Thyroid gland (tissue), 4 donors: ENCODE measurements at places on chromosomes 6 and 20. TPM values are rescaled to one million over a fixed set of nuclear protein-coding genes. Genes with fewer than 3 reads are reported as not detected.

CD40 gene
- 15.6 TPM for total RNA-seq

FAM210B gene
- total RNA-seq: 41.5 TPM

KCNQ2 gene
- total RNA-seq: not detected

PTGIS gene
- 4.4 TPM for total RNA-seq

GRCh38 chr6:134882426-134883038, 67.4 kb downstream of the ALDH8A1 start:
- no peak overlapping the region for H3K4me3 ChIP-seq
- H3K27me3 ChIP-seq: no peaks in the 10 kb centered on the region
- no peaks in the 10 kb centered on the region for H3K4me1 ChIP-seq
- no peaks in the 10 kb centered on the region for H3K36me3 ChIP-seq
- H3K27ac ChIP-seq: no peak overlapping the region

- DNase-seq: no peak
- H3K27ac ChIP-seq: no peak overlapping the region
- no peaks in the 10 kb centered on the region for H3K27me3 ChIP-seq
Observed at GRCh38 chr6:8672882-8673281, 237.5 kb upstream of the SLC35B3 start.

DNA sequence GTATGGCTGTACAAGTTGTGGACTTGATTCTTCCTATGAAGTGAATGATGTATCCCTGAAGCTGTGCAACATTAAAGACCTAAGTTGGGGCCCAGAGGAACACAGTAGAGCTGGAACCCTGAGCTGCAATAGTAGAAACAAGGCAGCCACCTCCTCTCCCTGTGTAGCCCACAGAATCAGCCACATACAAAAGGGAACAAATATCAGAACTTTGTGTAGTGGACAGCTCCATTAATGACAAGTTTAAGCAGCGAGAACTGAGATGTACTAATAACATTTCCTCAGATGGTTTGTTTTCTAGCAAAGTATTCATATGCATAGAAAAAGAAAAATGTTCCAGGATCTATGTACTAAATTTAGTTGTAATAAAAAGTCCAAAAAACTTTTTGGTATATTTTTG, 19.2 kb downstream of the PHACTR1 start:
- H3K27ac ChIP-seq: no peak overlapping the region
- no peak for DNase-seq
- no peaks in the 10 kb centered on the region for H3K36me3 ChIP-seq

GRCh38 chr20:6558341-6558740, 209.1 kb upstream of the BMP2 start:
- H3K36me3 ChIP-seq: no peaks in the 10 kb centered on the region
- H3K4me3 ChIP-seq: no peak overlapping the region
- no peak overlapping the region for H3K27ac ChIP-seq
- no peak for DNase-seq

DNA sequence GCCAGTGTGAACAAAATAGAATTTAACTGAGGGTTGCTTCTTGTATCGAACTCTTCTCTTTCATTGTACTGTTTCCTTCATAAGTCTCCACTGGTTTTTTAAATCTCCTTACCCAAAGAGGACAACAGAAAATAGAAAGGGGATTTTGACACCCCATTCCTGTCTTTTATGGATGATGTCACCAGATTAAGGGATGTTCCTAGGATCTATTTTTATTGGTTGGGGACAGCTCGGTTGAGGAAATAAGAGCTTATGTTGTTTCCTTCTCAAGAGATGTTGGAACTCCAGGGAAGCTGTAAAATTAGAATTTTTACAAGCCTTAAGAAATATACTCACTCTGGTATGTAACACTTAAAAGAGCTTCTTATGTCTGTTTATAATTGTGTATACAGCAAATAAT, 171.5 kb downstream of the PHF3 start:
- no peak overlapping the region for H3K4me3 ChIP-seq
- no peaks in the 10 kb centered on the region for H3K27me3 ChIP-seq
- no peak for DNase-seq
- H3K36me3 ChIP-seq: no peaks in the 10 kb centered on the region
- no peak overlapping the region for H3K27ac ChIP-seq

- no peaks in the 10 kb centered on the region for H3K4me1 ChIP-seq
- no peaks in the 10 kb centered on the region for H3K27me3 ChIP-seq
- no peak overlapping the region for H3K27ac ChIP-seq
- no peak overlapping the region for H3K4me3 ChIP-seq
Observed at GRCh38 chr6:30047220-30047619, 13.8 kb upstream of the POLR1H start.

TMEM30A gene
- 82.0 TPM for total RNA-seq

DNA sequence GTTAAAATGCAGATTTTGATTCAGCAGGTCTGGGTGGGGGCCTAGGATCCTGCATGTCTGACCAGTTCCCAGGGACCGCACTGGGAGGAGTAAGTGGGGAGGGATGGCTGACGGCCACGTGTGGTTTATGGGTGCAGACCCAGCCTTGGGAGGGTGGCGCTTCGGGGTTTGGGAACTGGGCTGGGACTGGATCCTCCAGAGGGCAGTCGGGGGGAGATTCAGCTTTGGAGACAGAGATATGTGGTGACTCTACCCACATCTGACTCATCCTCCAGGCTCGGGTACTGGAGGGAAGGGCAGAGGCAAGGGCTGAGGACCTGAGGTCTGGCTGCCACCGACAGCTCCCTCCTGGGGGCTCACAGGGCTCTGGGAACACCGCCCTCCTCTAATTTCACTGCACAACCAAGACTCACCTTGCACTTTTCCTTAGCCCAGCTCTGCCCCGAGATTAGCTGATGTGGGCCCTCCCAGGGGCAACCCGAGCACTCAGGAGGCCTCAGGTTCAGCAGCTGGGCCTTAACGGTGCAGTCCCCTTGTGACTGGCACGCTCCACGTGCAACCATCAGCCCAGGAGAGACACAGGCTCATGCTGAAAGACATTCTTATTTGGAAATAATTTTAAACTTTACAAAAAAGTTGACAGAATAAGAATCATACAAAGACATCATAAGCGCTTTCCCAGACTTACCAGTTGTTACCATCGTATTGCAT, 172.8 kb upstream of the PMEPA1 start:
- no peak for DNase-seq
- no peak overlapping the region for H3K27ac ChIP-seq
- no peaks in the 10 kb centered on the region for H3K4me1 ChIP-seq
- no peaks in the 10 kb centered on the region for H3K36me3 ChIP-seq
- no peaks in the 10 kb centered on the region for H3K27me3 ChIP-seq

DNA sequence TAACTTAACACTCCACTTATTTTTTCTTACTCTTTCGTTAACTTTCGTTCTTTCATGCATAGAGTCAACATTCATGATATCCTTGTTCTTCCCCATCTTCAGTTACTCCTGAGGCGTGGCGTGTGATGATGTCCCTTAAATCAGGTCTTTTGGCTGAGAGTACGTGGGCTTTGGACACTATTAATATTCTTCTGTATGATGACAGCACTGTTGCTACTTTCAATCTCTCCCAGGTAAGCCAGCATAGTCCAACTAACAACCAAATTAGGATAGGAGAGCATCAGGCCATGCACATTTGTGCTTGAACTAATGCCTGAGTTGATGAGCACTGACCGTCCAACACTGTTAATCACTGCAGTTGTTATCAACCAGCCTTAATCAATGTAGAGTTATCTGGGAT, 119.6 kb downstream of the TMEM242 start:
- H3K36me3 ChIP-seq: peaks cover 45% of the 10 kb centered on the region
- H3K27me3 ChIP-seq: no peaks in the 10 kb centered on the region
- no peak for DNase-seq
- peaks cover 7% of the 10 kb centered on the region for H3K4me1 ChIP-seq
- no peak overlapping the region for H3K4me3 ChIP-seq

TMX4 gene
- total RNA-seq: 56.6 TPM

CLIC5 gene
- total RNA-seq: 15.5 TPM
